NCI-H1930 (cell line): ENCODE measurements at places on chromosomes 5 and 9.
A peak's percentile ranks its signal among the peaks of the same experiment; 100 is the strongest.

- DNase-seq: no peak
Observed at GRCh38 chr5:138930371-138931097, 55.4 kb upstream of the LRRTM2 start.

DNA sequence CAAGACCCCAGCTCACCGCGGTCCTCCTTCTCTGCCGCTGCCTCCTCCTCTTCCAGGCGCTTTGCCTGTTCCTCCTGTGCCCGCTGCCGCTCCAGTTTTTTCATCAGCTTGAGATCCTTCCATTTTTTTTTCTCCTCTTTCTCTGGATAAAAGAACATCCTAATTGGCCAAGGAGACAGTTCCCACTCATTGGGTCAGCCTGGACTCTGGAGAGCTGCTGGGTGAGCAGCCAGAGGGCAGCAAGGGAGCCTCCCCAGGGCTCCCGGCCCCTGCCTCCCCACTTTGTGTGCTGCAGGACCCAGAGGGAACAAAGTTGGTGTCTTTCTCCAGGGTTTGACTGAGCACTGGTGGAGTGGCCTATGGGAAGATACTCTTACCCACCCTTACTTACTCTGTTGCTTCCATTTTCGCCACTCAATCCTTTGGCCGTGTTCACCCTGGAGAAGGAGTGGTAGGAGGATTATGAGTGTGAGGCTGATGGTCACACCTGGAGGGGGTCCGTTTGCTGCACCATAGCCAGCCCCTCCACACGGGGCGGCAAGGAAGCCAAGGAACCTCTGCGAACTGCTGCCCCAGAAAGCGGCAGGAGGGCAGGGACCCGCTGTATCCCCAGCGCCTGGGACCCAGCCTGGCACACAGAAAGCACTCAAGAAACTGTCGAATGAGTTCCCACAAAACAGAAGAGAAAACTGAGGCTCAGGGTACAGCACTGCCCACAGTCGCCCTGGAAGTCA is 708 bp downstream of the SPOUT1 start:
- no peak for DNase-seq

GRCh38 chr5:144169904-144170275 is 569 bp downstream of the YIPF5 start:
- DNase-seq: no peak

- DNase-seq: peak; percentile 32
Observed at GRCh38 chr5:38551030-38552017, 5.1 kb downstream of the LIFR start.

DNA sequence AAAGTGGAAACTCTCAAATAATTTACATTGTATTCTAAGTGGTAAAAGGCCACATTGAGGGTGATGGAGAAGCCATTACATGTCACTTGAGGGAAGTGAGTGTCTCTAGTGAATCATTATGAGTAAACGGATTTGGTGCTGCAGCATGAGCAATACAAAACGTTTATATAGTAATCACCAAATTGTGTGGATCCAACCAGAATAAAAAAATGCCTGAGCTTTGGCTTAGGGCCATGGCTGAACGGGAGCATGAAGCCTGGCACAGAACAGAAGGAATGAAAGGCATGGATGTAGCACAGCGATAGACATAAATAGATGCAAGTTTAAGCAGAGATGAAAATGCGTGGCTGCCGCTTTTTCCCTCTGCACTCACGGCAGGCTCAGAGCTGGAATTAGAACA is 58.3 kb downstream of the PTTG1 start:
- no peak for DNase-seq

- DNase-seq: no peak
Observed at GRCh38 chr5:14235872-14236271, 92.7 kb downstream of the TRIO start.
